ENCODE measurements at places on chromosomes 16 and 17.

DNA sequence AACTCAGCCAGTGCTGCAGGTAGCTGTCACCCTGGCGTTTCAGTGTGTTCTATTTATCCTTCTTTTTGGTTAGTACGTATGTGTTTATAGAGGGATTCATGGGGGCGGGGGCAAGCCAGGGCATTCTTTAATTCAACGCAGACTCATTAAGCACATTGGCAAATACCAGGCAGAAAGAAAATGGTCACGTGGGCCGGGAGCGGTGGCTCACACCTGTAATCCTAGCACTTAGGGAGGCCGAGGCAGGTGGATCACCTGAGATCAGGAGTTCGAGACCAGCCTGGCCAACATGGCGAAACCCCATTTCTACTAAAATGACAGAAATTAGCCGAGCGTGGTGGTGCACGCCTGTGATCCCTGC lies 69.1 kb downstream of the HAPSTR1 start:
- DNase-seq: no peak

DNA sequence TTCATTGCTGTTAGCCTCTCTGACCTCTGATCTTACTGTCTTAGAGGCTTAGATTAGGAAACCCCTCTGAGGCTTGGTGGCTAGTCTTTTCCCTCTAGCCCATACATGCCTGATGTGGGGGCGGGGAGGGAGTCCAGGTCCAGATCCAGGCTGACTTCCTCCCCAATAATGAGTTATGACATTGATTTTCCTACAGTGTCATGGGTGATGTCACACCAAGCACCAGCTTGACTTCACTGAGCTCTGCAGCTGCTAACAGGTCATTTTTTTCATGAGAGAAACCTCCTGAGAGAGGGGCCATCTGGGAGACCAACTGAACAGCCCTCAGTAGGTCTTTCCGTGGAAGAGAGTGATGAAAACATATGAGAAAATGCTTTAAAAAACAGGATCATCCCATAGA lies 180.2 kb upstream of the N4BP1 start:
- DNase-seq: peak; percentile 51

DNA sequence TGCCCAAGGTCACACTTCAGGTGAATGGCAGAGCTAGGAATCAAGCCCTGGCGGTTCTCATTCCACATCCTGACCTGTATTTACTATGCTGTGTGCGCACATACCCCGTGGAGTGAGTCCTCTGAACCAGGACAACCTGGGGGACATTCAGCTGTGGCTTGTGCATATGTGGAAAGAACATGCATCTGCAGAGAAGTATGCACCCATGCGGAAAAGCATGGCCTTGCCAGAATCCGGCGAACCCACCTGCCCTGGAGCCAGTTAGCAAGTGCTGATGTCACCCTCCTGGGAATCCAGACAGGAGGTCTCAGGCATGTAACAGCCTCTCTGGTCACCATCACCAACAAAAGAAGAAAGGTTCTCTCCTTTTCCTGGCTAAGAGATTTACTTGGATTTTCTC lies 1.9 kb downstream of the RASL10B start:
- no peak for DNase-seq

- peak; percentile 94 for DNase-seq
Observed at GRCh38 chr17:2244545-2245525, 58.8 kb downstream of the SMG6 start.

DNA sequence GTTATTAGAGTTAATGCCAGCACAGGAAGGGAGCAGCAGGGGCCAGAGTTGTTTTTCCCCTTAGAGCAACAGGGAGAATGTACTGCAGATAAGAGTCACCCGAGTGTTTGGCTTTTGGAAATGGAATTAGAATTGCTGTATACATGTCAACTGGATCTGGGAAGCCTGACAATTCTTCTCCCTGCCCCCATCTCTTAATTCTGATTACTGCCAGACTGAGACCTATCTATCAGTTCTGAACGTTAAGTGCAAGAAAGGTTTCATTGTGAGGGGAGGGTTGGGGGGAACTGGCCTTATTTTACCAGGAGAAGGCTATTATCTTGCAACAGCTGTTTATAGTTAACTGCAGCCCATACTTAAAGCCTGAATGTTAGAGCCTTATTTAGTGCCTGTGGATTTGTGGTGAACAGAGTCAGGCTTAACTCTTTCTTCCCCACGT lies 424.5 kb upstream of the CDH11 start:
- DNase-seq: peak; percentile 42

DNA sequence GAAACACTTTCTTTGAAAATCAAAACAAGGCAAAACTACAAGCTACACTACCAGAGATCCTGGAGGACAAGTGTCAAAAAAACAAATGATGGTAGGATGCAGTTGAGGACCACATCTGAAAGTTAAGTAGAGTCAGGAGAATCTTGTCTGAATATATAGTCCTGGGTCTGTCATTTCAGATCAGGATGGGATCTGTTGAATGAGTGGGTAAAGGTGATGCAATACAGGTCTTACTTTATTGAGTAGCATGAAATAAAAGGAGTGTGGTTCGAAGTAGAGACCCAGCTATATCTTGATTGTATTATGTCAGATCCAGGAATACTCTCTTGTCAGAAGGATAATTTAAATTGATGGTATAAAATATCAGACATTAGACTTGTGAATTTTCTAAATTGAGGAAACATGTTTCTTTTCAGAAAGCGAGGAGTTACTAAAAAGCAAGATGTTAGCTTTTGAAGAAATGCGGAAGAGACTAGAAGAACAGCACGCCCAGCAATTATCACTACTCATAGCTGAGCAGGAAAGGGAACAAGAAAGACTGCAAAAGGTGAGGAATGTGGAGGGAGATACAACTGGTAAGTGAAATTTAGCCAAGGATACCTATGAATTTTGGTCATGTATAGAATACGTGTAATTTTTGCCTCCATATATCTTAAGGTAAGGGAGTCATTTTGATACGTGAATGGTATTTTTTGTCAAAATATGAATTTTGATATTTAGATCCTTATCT lies 15.1 kb upstream of the VPS35L start:
- no peak for DNase-seq

DNA sequence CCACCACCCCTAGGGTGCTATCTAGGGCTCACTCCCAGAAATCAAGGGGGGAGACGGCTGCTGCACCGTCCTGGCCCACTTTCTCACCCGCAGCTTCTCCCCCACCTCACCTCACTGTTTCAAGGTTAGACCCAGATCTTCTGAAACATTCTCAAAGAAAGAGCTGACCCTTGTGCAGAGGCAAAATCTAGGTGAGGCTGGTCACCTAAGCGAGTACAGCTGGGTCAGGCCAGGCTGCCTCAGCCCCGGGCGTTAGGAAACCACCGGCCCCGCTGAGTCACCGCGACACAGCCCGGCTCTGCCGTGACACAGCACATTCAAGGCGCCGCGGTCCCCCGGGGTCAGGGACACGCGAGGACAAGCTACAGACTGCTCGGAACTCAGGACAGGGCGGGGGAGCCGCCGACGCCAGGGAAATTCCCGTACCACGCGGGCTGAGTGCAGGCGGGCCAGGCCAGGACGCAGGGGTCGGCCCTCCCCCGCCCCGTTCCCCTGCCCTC lies 27.1 kb downstream of the GNPTG start:
- DNase-seq: peak; percentile 28

DNA sequence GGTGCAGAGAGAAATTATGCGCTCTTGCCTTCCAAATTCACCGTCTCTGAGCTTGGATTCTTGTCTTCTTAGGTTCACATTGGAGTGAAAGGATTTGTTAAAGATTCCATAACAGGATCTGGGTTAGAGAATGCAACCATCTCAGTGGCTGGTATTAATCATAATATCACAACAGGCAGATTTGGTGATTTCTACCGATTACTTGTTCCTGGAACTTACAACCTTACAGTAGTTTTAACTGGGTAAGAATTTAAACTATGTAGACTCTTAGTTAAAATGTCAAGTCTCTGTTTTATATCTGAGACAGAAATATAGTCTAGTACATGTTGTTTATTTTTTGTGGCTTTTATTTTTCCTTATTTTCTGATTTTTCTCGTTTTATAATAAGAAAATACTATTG lies 42.9 kb downstream of the CPD start:
- no peak for DNase-seq

DNA sequence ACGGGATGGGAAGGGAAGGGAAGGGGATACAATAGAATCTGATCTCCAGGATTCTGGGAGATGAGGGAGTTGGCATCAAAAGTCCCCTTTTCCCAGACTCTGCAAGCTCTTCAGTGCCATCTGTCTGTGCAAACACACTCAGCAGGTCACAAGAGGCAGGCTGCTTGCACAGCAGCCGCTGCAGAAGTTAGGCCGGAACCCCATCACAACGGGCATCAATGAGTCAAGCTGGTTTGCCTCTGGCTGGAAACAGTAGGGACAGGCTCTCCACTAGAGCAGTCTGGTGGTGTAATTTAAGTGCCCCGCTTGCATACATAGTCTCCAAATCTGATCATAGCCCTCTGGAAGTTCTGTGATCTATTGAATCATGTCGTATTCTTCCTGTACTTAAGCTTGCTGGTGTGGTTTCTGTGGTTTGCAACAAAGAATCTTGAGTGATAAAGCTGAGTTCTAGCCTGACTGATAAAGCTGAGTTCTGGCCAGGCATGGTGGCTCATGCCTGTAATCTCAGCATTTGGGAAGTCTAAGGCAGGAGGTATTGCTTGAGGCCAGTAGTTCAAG lies 33.7 kb upstream of the KDM8 start:
- DNase-seq: no peak

- DNase-seq: no peak
Observed at GRCh38 chr17:9931144-9931741, 26.2 kb upstream of the RCVRN start.

GRCh38 chr17:82055965-82056728 lies 4.4 kb downstream of the GPS1 start:
- no peak for DNase-seq

DNA sequence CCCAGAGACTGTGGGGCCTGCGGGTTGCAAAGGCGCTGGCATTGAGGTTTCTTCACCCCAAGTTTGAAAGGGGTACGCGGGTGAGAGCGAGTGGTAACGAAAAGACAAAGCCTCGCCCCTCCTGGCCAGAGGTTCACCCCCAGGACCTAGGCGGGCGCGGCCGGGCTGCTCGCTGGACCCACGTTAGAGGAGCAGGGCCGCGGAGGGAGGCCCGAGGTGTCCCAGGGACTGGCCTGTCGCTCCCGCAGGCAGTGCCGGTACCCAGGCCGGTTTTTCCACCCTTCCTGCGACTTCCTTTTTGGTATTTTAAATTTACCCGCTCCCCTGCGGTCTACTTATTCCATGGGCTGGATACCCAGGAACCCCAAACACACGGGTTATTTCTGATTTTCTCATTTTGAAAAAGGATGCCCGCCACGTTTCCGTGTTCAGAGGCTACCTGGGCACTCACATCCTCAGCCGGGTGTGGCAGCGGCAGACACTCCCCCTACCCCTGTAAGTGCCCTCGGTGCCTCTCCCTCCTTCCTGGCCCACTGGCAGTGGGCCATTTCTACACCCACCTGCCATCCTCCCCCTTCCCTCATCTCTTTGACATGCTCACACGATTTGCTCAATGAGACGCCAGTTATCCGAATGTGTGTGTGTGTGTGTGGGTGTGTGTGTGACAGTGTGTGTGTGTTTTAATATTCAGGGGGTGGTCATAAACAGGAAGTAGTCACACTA lies 1.6 kb upstream of the FOXL1 start:
- DNase-seq: no peak

DNA sequence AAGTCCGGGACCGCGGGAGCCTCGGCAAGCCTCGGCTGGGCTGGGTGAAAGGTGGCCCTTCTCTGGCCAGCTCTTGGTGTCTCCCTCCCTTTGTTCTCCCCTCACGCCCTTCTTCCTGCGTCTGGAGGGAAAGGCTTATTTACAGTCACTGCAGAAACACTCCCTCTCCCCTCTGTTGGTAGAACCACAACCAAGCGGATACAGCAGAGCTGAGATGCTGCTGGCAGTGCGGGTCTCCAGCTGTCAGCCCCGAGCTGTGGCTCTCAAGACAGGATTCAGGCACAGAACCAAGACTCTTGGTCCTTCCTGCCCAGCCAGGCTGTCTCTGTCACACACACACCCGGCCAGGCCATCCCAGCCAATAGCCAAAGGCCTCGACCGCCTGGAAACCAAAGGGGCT lies 133.3 kb downstream of the ENGASE start:
- DNase-seq: peak; percentile 52

DNA sequence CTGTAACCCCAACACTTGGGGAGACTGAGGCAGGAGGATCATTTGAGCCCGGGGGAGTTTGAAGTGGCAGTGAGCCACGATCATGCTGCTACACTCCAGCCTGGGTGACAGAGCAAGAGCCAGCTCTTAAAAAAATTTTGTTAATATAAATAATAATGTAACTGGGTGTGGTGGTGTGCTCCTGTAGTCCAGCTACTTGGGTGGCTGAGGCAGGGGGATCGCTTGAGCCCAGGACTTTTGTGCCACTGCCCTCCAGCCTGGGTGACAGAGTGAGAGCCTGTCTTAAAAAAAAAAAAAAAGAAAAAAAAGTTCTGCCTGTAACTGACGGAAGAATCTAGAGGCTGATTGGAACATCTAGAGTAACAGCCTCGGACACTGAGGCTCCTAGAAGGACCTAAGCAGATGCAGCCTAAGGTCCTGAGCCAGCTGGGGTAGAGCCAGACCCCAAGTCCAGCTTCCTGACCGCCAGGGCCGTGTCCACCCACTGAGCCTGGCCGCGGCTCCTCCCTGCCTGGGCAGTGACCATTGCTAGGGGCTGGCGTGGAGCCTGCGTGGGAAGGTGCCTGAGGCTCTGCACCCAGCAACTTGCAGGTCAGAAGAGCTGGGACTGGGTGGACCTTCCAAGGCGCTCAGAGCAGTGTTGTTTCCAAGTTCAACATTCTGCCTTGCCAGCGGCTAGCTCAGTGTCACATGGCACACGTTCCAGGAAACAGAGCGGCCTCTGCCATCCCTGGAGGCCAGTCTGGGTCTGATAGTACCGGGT lies 209.4 kb upstream of the CIBAR2 start:
- no peak for DNase-seq

DNA sequence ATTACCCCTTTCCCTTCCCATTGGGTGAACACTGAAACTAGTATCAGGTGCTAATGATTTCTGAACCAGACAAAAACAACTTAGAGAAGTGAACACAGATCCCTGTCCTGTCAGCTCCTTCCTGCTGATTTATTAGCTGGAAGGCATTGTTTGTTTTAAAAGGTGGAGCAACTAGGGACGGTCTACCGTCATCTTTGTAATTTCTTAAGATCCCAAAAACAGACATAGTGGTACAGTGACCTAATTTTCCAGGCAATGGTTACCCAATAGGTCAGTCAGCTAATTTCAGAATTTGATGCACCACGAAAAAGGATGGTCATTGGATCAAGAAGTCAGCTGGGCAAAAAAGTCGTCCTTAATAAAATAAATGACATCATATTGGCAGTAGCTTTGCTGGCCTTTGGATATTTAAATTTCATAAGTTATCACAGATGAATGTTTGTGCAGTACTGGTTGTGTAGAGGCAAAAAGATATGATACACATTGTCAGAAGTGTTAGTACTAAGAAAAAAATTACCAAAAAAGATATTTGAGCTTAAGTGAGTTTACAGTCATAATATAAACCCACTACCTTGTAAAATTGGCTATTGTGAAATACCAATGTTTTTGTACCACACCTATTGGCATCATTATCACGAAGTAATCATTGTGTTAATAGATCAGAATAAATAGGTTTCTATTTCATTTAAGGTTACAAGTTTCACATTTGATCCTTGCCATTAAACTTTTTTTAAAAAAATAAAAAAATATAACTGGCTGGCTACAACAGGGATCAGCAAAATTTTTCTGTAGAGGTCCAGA lies 27.2 kb upstream of the KCNJ16 start:
- DNase-seq: no peak
